Muscle of back (tissue), 13 donors: ENCODE measurements at places on chromosomes 6 and 20.
A peak's percentile ranks its signal among the peaks of the same experiment; 100 is the strongest.

DNA sequence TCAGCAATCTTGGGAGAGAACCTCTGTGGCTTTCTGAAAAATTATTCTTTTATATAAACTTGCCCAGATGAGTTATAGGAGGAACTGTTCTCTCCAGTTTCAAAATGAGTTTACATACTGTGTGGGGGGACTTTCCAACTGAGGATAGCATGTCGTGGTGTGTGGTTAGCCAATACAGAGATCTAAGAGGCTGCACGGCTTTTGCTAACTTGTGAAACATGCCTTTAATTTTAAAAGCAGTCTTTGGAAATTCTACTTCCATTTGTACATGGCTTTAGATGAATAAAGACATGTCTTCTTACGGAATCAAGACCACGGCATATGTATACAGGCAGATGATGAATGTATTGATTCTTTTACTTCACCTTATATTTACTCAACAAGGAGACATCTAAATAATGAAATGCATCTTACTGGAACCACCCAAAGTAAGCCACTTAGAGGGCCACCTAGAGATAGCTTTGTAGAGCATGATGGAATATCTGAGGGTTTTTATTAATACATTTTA, 39.8 kb downstream of the HIVEP1 start:
- no peak for DNase-seq

GRCh38 chr6:154731296-154732218, 1.7 kb upstream of the SCAF8 start:
- DNase-seq, result no peak

- DNase-seq, result peak; percentile 34
Observed at GRCh38 chr20:6767536-6768227, at the start of gene BMP2. BMP2 (plus strand) TSS chr20:6767686; CDS start chr20:6770127, 2,441 bp downstream.

DNA sequence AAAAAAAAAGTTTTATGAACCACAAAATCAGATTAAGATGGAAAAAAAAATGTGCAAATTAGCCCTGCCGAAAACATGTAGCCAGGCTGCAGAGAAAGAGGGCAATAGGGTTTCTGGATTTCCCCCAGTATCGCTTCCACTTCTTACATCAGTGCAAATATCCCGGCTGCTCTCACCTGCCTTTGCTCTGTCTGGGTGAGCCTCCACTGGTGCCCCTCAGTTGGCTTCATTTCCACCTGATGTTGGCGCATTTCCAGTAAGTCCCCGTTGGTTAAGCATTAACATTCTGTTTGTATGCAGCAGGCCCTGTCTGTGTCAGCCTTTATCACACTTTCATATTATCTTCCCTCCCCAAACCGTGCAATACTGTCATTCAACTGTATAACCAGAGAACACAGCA, 215.1 kb downstream of the CBLN4 start:
- DNase-seq, result no peak

DNA sequence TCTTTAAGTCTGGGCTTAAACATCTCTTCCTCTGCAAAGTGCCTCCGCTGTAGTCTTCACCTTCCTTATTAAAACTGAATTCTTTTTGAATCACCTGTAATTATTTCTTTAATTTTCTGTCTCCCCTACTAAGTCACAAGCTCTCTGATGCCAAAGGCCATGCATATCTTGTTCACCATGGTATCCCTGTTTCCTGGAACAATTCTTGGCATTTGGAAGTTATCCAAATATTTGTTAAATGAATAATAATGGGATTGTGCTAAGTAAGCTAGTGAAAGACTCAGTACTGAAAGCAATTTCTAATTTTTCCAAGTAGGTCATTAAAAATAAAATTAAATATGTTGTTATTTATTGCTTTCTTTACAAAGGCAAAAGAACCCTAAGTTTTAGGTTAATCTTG, 12.2 kb downstream of the SNAP91 start:
- no peak for DNase-seq
